Activated CD4-positive, alpha-beta T cell treated with anti-CD3 and anti-CD28 coated beads, Interleukin-2, amount 10 ng/mL, durations not matched to agents 24 days and 14 days (primary cell): ENCODE measurements at places on chromosomes 5 and 9. TPM values are rescaled to one million over a fixed set of nuclear protein-coding genes. Genes with fewer than 3 reads are reported as not detected.

GRCh38 chr9:35285731-35286130, 123.9 kb downstream of the UNC13B start:
- no peak for DNase-seq

- DNase-seq, result no peak
Observed at GRCh38 chr9:14311171-14311949, 2.6 kb downstream of the NFIB start.

- DNase-seq, result no peak
Observed at GRCh38 chr9:93118863-93119702, 15.0 kb downstream of the NINJ1 start.

- DNase-seq, result no peak
Observed at GRCh38 chr5:149658299-149658698, 71.8 kb upstream of the PPARGC1B start.

The TMC1 gene
- not detected in 2 replicates for total RNA-seq

- DNase-seq, result no peak
Observed at GRCh38 chr5:39569857-39570256, 145.1 kb upstream of the DAB2 start.

The TEK gene
- total RNA-seq, result not detected in 2 replicates

GRCh38 chr9:21589344-21590056, 107.4 kb upstream of the IFNE start:
- DNase-seq, result no peak

DNA sequence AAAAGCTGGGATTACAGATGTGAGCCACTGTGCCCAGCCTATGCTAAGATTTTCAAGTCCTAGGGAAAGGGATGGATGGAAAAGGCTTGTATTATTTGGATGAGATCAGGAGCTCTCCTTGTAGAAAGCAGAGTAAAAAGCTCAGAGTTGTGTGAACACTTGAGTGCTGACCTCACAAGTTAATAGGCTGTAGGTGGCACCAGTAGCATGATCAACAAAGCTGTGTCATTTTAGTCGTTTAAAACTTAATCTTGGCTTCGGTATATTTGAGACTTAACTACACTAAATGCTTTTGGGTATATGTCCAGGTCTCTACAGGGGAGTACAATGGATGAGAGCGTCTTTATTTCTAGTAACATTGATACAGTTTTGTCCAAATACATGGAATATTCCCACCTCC, 264.2 kb downstream of the TMEM38B start:
- no peak for DNase-seq
